Caudate nucleus (tissue), 63 donors: ENCODE measurements at places on chromosomes 1 and 21.

- DNase-seq: no peak
Observed at GRCh38 chr1:154624746-154625643, 17.0 kb upstream of the ADAR start.

DNA sequence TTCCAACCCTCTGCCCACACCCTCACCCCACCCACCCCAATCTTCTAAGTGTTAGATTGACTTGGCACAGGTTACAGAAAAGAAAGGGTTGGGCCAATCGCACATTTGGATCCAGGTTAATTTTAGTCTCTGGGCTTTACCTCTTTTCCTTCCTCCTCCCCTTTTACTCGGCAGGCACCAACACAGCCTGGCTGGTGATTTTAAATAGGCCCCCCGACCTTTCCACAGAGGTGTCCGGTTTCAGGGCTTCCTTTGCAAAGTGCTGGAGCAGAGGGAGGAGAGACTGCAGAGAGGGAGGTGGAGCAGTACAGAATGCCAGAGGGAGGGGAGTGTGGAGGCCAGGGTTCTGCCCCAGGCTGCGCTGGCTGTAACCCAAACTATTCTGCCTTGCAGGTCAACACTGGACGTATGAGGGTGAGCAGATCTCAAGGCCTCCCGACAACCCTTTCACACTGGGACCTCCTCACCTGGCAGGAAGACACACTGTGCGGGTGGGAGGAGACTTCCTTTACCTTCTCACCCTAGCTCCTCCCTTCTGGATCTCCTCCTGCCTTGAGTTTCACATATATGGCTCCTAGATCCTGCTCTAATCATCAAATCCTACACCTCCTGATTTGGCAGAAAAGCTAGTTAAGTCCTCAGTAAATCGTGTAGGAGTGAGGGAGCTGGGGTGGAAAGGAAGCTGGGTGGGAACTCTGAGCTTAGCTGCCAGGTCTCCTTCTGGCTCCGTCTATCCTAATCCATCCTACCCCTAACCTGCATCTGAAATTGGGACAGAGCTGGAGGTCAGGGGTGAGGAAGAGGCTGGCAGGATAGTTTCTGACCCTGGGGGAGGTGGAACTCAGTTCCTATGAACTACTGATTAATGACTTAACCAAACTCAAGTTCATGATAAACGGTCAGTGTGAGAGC, 2.4 kb downstream of the CA14 start:
- peak; percentile 28 for DNase-seq

DNA sequence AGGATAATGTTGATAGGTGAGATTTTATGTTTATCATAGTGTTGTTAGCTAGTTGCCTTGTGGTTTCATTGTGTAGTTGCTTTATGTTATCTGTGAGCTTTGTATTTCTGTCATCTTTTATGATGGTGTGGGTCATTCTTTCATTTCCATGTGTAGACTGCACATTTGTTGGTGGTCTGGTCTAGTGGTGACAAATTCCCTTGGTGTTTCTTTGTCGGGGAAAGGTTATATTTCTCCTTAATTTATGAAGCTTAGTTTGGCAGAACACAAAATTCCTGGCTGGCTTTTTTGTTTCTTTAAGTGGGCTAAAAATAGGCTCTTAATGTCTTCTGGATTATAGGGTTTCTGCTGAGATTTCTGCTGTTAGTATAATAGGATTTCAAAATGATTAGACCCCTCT, 347.2 kb upstream of the ADAMTS5 start:
- no peak for DNase-seq

DNA sequence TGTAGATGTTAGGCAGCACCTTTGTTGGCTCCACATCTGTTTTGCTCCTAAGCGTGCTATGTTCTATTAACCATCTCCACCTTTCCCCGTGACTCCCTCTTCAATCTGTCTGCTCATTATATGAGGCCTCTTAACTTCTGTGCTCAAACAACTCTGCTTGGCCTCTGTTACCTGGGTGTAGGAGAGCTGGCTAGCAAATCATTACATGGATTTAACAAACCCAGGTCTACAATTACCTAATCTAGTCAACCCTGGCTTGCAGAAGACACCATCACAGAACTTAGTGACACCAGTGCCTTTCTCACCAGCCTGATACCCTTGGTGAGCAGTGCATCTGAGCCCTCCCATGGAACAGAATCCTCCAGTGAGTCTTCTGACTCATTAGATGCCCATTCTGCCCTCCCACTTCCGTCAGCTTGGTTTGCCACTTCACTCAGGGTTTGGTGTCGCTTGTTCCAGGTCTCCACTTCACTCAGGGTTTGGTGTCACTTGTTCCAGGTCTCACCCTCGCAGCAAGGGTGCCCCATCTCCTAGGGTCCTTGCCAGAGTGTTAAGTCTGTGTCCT, 92.0 kb upstream of the KIF26B start:
- DNase-seq: no peak

- DNase-seq: no peak
Observed at GRCh38 chr1:212351588-212352362, 62.9 kb downstream of the PACC1 start.

DNA sequence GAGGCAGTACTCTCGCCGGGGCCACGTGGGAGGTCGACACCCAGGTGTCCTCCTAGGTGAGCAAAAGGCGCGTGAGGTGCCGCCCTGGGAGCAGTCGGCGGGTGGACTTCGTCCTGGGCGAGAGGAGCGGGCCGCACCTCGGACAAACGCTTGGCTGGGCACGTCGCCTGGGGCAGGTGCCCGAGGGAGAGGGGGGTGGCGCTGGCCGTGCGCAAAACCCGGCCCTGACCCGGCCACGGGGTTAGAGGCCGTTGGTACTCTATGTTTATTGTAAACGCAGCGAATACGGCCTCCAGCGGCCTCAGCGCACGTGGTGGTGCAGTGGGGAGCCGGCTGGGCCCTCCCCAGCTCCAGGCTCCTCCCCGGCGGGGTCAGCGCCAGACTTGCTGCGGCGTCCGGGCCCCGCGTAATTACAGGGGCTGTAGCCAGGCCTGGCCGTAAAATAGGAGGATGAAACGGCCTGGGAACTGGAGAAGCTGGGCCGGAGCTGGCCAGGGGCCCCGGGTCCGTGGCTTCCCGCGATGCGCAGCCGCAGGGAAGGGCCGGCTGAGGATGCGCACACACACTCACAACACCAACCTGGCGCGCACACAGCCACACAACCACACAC, 1.6 kb upstream of the EFNA1 start:
- DNase-seq: peak; percentile 69

DNA sequence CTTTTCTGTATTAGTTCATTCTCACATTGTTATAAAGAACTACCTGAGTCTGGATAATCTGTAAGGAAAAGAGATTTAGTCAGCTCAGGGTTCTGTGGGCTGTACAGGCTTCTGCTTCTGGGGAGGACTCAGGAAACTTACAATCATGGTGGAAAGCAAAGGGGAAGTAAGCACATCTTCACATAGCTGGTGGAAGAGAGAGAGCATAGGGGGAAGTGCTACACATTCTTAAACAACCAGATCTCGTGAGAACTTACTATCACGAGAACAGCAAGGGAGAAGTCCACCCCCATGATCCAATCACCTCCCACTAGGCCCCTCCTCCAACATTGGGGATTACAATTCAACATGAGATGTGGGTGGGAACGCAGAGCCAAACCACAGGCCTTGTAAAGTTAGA, 37.9 kb upstream of the AHCTF1 start:
- no peak for DNase-seq

GRCh38 chr1:234697015-234697414, 87.0 kb upstream of the IRF2BP2 start:
- DNase-seq: no peak

GRCh38 chr21:34736116-34736874, 67.5 kb downstream of the CLIC6 start:
- no peak for DNase-seq

- DNase-seq: no peak
Observed at GRCh38 chr1:29488086-29488793, 251.9 kb downstream of the PTPRU start.

GRCh38 chr1:216193839-216194443, 229.3 kb downstream of the USH2A start:
- DNase-seq: no peak

- no peak for DNase-seq
Observed at GRCh38 chr1:85144351-85144750, 56.5 kb downstream of the SYDE2 start.

DNA sequence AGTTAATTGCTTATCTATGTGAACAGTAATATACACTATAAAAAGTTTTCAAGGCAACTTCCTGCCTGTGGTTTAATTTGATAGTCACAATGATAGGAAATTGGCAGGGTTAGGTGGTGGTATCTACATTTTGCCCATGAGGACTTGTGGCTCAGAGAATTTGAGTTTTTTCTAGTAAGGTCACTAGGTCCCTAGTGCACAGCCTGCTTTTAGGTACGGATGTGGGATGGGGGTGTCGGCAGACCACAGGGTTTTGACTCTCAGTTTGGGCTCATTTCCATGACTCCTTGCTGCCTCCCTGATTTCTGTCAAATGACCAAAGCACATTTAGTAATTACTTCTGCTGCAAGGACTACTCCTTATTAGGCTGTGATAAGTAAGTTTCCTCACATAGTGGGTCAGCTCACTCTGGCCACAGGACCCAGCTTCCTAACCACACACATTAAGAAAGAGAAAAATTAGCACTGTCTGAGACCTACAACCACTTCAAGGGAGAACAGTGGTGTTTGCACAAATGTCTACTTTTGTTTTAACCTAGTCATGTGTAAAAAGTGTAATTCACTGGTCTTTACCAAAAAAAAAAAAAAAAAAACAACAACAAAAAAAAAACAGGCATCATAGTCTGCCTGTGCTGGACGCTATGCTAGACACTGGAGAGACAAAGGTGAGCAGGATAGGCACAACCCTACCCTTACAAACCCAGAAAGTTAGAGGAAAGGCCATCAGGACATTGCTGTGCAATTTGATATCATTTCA, 43.7 kb downstream of the MRPL39 start:
- DNase-seq: no peak

GRCh38 chr1:183936791-183937190, 100.7 kb downstream of the COLGALT2 start:
- no peak for DNase-seq

- no peak for DNase-seq
Observed at GRCh38 chr1:89472253-89472652, 52.4 kb upstream of the LRRC8B start.

DNA sequence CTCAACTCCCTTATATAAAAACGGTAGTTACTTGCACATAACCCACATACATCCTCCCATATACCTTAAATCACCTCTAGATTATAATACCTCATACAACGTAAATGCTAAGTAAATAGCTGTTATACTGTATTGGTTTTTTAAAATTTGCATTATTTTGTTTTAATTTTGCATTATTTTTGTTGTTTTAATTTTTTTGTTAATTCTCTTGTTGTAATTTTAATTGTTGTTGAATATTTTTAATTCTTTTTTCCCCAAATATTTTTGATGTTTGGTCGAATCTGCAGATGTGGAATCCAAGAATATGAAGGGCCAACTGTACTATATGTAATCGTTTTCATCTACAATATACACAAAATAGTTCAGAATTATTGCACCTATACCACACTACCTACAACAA, 23.5 kb upstream of the ACTA1 start:
- no peak for DNase-seq

- DNase-seq: no peak
Observed at GRCh38 chr1:234724516-234725176, 114.7 kb upstream of the IRF2BP2 start.

- no peak for DNase-seq
Observed at GRCh38 chr1:72635719-72636118, 353.4 kb upstream of the NEGR1 start.

GRCh38 chr1:241603731-241604245, 36.4 kb downstream of the CHML start:
- DNase-seq: no peak

DNA sequence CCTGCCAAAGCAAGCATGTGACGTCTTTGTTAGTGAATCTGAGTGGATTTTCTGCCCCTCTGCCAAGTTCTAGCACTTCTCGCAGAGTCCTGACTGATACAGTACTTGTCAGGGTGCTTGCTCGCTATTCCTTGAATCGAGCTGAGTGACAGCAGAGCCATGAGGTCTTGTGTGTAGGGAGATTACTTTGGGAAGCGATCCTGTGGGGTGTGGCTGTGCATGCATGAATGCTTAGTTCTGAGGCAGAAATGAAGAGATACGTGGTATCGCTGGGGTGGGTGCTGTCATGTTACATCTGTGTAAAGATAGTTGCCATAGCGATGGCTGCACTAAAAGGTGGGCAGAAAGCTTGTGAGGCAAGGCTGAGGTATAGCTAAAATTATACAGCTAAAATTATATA, 19.3 kb upstream of the DNAJC28 start:
- DNase-seq: peak; percentile 51

- DNase-seq: no peak
Observed at GRCh38 chr1:218482683-218483082, 137.5 kb downstream of the TGFB2 start.

DNA sequence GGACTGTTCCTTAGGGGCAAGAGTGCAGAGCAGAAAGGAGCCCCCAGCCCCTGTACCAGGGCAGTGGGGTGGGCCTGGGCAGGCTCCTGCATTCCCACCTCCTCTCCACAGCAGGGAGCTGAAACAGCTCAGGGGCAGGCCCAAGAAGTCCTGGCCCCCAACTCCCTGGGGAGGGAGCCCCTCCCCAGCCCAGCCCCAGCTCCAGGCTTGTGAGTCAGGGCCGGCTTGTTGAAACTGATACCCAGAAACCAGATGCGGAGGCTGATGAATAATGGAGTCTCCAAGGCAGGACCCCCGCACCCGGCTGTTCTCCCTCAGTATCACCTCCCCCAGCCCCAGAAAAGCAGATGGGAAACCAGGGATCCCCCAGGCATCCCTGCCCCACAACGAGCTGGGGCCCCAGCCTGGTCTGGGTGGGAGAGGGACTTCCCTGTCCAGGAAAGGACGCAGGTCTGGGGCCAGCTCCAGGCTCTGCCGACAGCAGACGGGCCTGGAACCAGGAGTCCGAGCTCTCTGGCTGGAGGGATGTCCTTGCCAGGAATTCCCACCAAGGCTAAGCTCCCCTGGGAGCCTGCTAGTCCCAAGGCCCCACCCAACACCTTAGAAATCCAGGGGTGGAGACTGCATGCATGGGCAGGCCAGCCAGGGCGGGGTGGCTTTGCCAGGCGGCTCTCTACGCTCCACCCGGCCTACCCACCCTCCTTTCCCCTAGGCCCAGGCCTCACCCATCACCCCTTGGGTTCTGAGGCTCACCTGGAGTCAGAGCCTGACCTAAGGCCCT, 2.7 kb downstream of the PLEKHG5 start:
- DNase-seq: no peak

DNA sequence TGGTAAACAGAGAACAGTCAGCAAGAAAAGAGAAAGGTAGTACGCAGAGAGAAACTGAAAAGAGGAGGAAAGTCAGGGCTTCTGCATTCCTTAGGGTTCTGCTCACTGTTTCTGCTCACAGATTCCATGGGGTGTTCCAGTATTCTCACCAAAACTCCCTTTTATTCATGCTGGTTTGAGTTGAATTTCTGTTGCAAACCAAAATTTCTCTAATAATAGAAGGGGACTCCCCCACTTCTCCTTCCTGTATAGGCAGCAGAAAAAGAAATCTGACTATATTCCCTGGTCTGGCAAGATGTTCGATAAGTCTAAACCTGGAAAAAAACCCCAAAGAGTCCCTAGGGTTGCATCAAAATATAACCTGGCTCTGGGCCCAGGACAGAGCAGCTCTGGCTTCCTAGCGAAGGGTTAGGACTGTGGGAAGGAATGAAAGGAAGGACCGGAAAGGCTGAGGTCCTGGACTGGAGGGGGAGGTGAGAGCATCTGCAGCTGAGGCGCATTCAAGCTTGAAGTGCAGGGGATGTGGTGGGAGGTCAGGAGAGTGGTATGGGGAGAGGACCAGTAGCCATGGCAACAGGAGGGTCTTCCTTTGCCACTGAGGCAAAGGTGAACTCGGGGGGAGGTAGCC, 18.8 kb upstream of the RGS16 start:
- no peak for DNase-seq
